Activated T-cell treated with anti-CD3 and anti-CD28 coated beads, Interleukin-2, amount 50 U/mL, for 1 hour (primary cell): ENCODE measurements at places on chromosomes 4 and X.
A peak's percentile ranks its signal among the peaks of the same experiment; 100 is the strongest.

GRCh38 chr4:24885342-24885741, 27.5 kb downstream of the CCDC149 start:
- no peak for DNase-seq

DNA sequence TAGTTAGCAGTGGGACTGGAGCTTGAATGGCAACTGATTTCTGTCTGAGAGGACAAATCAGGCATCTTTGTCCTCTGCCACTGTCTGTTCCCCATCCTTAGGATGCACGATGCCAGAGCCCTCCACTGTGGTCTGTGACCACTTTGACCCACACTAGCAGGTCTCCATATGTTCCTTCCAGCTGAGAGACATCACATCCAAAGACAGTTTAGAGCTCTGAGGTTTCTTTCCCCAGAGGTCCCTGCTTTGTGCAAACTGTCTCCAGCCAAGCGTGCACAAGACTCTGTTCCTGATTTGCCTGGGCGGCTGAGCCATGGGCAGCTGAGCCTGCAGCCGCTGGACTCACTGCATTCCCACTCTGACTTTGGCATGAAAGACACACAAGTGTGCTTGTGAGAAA, 98.0 kb downstream of the PTTG2 start:
- DNase-seq = no peak

GRCh38 chr4:86955888-86956451, 21.2 kb downstream of the AFF1 start:
- DNase-seq = no peak

DNA sequence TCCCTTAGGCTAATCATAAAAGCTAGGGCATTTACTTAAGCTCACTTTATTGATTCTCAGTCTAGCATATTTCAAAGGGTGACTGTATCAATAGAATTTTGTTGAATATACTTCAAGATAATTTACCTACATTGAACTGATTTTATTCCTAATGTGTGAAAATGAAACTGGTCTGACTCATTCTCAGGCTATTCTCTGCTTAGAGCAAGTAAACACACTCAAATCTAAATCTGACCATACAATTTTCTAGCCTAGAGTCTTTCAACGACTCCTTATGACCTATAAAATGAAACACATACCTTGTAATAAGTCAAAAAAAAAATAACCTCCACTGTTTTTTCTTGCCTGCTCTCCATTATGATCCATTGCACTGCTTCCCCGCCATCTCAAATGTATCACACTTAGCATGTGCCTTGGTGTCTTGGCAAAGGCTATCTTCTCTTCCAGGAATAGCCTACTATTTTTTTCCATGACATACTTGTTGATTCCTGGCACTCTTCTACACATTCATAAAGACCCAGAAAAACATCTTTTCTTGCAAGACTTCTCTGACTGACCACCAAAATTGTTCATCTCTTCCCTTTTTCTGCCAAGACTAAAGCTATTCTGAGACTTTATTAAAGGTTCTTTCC, 965.1 kb upstream of the HS3ST1 start:
- DNase-seq = no peak

DNA sequence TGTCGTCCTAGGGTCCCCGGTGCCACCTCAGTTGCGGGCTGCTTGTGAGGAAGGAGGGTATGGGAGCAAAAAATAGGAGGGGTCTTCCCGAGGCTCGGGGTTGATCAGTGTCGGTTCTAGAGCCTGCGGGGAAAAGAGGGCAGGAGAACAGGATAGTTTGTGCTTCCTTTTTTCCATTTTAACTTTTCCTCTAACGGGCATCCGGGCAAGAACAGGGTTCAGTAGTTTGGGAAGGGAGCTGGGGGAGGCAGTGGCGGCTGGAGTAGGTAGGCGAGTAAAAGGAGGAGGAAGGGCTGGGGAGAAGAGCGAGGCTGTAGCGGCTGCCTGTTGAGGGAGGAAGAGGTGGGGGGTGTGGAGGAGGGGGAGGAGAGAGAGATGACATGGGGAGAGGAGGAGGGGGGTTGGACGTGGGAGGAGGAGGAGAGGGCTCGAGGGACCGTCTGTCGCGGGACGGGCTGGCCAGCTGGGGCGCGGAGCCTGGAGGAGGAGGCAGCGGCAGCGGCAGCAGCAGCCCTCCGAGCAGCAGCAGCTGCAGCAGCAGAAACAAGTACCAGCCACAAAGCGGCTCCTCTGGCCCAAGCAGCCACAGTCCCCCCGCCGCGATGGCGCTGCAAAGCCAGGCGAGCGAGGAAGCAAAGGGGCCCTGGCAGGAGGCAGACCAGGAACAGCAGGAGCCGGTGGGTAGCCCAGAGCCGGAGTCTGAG, at the start of gene SLC16A2:
Gene SLC16A2 (plus strand): TSS at position 458 of the 704 bp plus-strand sequence. CDS start 145 bp downstream, at position 603.
- peak; percentile 41 for DNase-seq

DNA sequence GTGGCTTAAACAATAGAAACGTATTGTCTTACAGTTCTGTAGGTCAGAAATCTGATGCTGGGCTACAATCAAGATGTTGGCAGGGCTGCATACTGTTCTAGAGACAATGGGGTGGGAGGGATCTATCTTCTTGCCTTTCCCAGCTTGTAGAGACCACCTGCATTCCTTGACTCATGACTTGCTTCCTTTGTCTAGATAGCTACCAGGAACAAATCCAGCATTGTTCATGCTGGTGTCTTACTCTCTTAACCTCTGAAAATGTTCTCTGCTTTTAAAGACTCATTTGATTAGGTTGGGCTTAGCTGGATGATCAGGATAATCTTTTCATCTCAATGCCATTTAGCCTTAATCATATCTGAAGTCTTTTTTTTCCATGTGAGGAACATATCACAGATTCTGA, 169.0 kb downstream of the ZNF330 start:
- no peak for DNase-seq

GRCh38 chrX:115689931-115690330, 129.0 kb downstream of the PLS3 start:
- no peak for DNase-seq

GRCh38 chr4:75630937-75631329, 605 bp upstream of the CDKL2 start:
- DNase-seq = no peak

- DNase-seq = no peak
Measured at GRCh38 chr4:123468479-123469031, 72.0 kb downstream of the SPRY1 start.

GRCh38 chr4:34767407-34767806, 1476.9 kb downstream of the ARAP2 start:
- DNase-seq = no peak

GRCh38 chrX:116628464-116628863, 165.7 kb upstream of the CT83 start:
- DNase-seq = no peak

- DNase-seq = no peak
Measured at GRCh38 chr4:176387571-176387970, 67.8 kb downstream of the SPCS3 start.

DNA sequence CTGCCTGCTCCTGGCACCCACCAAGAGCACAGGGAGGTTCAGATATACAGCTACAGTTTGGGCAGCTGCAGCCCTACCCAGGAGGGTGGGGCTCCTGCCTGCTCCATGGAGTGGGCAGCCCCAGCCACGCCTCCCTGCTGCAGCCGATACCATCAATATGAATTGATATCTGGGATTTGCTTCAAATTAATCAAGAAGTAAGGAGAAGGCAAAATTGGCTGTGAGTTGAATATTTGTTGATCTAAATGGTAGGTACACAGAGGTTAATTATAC, 31.2 kb upstream of the ZNF280C start:
- no peak for DNase-seq

DNA sequence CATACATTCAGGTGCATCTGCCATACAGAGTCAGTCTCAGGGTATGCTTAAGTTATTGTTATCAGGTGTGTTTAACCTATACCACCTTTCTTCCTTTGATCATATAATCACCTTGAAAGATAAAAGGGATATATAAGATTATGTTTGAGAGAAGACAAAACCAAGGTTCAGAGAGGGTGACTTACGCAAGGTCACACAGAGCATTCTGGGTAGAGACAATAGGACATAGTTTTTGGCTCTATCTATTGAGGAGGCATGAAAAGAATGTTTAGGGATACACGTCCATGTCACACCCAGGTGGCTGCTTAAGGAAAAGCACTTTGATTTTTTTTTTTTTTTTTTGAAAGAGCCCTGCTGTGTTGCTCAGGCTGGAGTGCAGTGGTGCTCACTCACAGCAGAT, 327.1 kb upstream of the RPS6KA3 start:
- DNase-seq = no peak
